ENCODE measurements at places on chromosomes 12 and 14.

GRCh38 chr14:64767215-64767964 lies 63.2 kb downstream of the PLEKHG3 start:
- DNase-seq, result no peak

- no peak for DNase-seq
Measured at GRCh38 chr12:120774169-120774916, 48.7 kb downstream of the ACADS start.

- no peak for DNase-seq
Measured at GRCh38 chr12:121444842-121445202, 44.9 kb downstream of the RNF34 start.

GRCh38 chr14:91352053-91352452 lies 65.6 kb downstream of the CCDC88C start:
- DNase-seq, result no peak

- DNase-seq, result no peak
Measured at GRCh38 chr12:74626397-74626796, 88.8 kb downstream of the ATXN7L3B start.

- DNase-seq, result no peak
Measured at GRCh38 chr14:69569859-69570258, 4.8 kb downstream of the CCDC177 start.

- no peak for DNase-seq
Measured at GRCh38 chr12:6771091-6771495, 1.2 kb upstream of the LAG3 start.

- DNase-seq, result no peak
Measured at GRCh38 chr14:92914087-92914656, 8.8 kb upstream of the CHGA start.

- no peak for DNase-seq
Measured at GRCh38 chr12:46933947-46934346, 108.2 kb upstream of the SLC38A4 start.

DNA sequence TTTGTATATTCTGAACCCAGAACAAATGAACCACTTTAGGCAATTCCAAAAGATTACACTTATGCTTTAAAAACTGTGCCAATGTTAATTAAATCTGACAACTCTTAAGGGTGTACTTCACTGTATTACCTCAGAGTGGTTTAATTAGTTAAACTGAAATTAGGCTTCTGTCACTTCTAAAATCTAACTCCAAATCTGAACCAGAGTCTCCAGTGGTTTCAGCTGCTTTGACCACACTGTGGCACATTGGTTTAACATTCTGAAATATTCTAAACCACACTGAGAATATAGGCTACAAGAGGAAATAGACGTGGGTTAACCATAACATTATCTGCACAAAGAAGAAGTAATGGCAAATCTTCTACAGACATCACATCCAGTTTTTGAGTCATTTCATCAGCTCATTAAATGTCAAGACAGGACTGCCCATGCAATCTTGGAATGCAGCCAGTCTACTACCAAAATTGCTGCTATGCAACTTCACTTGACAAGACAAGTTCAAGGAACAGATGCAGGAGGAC lies 94.8 kb downstream of the LRP6 start:
- no peak for DNase-seq

DNA sequence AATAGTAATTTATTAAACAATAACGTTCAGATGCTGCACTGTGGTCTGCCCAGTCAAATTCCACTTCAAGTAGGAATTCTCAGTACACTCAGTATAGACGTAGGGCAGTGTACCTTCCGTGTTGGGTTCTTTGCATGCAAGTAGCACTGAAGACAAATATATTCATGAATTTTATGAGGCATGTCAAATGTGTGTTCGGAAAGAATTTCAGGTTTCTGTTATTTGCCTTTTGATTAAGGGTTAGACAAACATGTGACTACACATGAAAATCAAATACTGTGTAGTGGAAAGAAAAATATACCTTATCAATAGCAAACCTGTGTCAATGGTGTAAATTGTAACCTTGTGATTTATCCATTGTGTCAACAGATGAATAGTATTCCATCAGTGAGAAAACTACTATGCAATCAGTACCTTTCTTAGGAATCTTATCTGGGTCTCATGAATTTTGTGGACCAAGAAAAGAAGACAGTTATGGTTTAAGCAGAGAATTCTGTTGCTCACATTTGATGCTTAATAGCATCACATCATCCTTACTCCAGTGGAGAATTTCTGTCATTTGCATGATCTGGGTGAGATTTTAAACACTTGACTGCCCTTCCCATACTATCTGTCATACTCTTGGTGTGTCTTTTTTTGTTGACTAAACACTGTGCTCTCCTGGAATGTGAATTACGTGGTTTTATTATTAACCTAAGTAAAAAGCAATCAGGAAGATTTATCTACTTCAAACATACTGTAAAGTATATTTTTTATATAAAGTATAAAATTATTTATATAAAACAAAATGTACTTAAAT lies 13.3 kb downstream of the TMEM260 start:
- DNase-seq, result no peak

GRCh38 chr12:102811110-102811737 lies 105.8 kb downstream of the PAH start:
- no peak for DNase-seq

DNA sequence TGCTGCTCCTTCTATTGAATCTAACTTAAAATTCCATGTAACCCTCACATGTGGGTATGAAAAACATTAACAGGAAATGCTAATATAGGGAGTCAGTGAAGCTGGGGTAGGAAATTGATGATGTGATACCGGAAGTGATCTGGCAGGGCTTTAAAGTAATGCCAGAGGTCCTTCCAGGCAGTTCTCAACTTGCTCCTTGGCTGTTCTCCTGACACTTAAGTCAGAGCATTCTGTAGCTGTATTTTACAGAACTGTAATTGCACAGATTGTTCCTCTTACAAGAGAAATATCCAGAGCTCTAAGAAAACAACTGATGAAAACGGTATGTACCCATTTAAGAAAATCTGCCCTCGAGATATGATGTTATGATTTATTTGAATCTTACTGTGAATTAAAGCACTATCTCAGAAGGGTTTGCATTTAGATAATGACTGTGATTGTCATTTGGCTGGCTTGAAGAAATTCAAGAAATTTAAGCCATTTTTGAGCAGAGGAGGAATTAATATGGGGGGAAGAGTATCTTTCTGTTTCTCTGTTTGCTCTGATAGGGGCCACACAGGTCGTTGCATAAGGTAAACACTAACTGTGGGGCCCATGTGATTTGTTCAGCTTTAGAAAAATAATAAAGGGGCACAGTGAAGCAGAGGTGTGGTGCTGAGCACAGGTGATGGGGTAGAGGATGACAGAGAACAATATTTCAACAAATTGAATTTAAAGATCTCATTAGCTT lies 88.4 kb downstream of the BBS10 start:
- no peak for DNase-seq

- DNase-seq, result no peak
Measured at GRCh38 chr14:66377574-66377973, 108.6 kb upstream of the CCDC196 start.

DNA sequence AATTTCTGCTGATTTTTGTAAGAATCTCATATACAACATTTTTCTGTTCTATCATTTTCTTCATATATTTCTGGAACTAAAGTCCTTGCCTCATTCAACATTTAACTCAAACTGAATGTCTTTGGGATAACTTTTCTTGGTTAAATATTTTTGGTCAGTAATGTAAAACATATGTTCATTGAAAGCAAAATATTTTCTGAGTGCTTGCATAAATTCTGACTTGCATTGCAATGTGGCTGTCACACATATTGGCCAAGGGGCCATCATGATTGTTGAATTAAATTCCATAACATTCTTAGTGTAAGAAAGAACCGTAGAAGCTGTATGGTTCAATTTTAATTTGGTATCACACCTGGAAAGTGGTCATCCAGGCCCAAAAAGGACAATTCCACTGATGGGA lies 369.4 kb downstream of the GALC start:
- DNase-seq, result no peak

- DNase-seq, result no peak
Measured at GRCh38 chr12:131334835-131335234, 376.1 kb upstream of the SFSWAP start.

GRCh38 chr12:6539707-6540134 lies 5.4 kb downstream of the GAPDH start:
- DNase-seq, result no peak

GRCh38 chr14:95504135-95505029 lies 12.1 kb downstream of the SYNE3 start:
- no peak for DNase-seq

GRCh38 chr12:3087758-3088650 lies 10.8 kb downstream of the TSPAN9 start:
- DNase-seq, result no peak

GRCh38 chr12:14612898-14613445 lies 45.3 kb upstream of the PLBD1 start:
- no peak for DNase-seq

- no peak for DNase-seq
Measured at GRCh38 chr12:121996945-121997612, 24.6 kb upstream of the BCL7A start.

DNA sequence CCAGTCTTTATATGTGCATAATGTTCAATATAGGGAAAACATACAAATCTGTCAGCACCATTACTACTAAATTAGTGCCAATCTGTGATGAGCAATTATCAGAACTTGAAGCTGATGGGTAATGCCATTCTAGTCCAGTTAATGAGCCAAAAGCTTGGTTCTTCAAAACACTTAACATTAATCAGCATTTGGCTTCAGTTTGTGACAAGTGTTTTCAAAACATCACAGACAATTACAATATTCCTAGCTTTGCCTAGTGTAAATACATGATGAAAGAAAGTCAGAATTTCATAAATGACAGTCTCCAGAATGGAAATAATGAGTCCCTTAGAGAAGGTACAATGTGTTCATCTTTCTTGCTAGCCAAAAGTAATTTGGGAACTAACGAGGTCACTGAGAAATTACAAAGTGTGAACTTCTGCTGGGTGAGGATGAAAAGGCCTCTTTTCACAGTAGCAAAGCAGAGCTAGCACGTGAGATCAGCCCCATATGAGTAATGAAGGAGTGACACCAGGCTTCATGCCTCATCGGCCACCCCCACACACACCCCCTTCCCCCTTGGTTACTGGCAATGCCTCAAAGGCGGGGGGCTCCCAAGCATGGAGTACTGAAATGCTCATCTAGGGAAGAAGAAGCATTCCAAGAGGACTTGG lies 180.6 kb upstream of the EEA1 start:
- DNase-seq, result no peak

Measured in activated CD8-positive, alpha-beta memory T cell treated with anti-CD3 and anti-CD28 coated beads for 48 hours (primary cell).